ENCODE measurements at places on chromosomes 5 and 9.

GRCh38 chr9:87590996-87591395 is 93.3 kb downstream of the DAPK1 start:
- DNase-seq, result no peak

DNA sequence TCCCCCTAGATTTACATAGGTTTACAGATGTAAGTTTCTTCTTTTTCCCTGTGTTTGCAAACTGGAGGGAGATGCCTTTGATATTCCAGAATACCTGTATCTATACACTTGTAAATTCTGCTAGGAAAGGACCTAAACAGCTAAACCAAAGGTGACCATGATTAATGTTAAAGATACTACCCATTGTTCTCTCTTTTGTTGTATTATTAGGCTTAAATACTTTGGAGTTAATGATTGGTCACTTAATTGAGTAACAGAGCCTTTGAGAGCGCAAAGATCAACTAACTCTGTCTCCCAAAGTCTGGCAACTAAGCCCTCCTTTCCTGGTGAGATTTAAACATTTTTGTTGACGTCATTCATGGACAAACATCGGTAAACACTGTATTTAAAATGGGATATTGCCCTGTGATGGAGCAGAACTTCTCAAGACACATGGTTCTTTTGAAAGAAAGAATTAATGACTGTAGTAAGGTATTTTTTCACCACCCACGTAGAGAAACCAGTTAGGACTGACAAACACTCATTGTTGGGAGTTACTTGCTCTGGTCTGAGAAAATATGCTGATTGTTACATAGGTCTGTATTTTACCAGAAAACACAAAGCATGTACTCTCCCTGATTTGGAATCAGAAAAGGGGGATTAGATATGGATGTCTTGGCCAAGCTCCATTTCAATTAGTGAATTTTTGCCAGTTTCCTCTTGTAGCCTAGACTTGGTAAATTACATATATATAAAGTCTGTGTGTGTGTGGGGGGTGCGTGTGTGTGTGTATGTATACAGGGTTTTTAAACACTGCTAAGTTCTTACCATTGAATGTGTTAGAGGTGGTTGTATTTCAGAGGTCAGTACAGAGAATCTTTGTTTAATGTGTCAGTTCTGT is 4.6 kb downstream of the VCAN start:
- no peak for DNase-seq

DNA sequence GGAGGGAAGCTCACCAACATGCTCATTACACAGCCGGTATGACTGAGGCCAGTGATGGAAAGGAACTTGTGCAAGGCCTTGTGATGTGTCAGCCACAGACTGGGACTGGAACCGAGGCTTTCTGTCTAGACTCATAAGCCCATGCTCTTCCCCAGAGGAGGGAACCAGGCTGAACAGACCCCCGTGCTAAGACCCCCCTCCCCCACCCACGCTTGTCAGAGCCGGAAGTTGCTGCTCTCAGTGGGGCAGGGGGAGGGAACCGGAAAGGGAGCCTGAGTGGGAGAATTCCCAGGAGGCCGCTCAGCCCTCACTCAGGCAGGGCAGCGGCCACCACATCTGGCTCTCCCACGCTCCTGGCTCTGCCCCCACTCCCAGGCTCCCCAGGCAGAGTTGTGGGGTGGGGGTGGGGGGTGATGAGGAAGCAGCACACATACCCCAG is 4.1 kb upstream of the PDGFRB start:
- peak; percentile 64 for DNase-seq

DNA sequence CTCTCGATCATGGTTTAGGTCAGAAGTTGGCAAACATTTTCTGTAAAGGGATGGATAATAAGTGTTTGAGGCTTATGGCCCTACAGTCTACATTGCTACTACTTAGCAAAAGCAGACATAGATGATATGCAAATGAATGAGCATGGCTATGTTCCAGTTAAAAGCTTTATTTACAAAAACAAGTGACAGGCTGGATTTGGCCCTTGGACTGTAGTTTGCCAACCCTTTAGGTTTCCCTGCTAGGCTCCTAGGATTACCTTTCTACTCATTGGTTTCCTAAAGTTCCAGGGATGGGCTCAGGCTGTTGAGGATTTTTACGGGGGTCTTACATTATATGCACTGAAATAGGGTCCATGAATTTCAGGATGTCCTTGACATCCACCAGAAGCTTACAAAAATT is 57.5 kb downstream of the GPR21 start:
- DNase-seq, result no peak

GRCh38 chr5:116970318-116970717 is 395.7 kb upstream of the SEMA6A start:
- DNase-seq, result no peak

GRCh38 chr9:113536166-113536482 is 72.6 kb downstream of the RGS3 start:
- no peak for DNase-seq

DNA sequence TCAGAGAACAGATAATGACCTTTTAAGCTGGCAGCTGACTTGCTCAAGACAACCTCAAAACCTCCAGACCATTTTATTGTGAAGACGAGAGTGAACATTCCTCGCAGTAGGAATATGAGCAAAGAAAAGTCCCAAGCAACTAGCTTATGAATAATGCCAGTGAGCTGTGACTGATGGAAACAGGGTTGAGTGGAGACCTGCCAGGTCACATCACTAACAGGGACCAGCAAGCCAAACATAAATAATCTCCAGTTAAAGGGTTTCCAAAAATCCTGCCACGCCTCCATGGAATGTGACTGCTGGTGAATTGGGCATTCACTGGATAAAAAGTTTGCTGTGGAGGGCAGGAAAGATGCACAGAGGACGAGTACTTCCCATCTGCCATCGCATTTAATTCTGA is 185.4 kb downstream of the CRB2 start:
- DNase-seq, result peak; percentile 24
